ENCODE measurements at places on chromosomes 4 and X. TPM values are rescaled to one million over a fixed set of nuclear protein-coding genes. Genes with fewer than 3 reads are reported as not detected.

The CT45A3 gene
- not detected for total RNA-seq

The FAM184B gene
- not detected for total RNA-seq

DNA sequence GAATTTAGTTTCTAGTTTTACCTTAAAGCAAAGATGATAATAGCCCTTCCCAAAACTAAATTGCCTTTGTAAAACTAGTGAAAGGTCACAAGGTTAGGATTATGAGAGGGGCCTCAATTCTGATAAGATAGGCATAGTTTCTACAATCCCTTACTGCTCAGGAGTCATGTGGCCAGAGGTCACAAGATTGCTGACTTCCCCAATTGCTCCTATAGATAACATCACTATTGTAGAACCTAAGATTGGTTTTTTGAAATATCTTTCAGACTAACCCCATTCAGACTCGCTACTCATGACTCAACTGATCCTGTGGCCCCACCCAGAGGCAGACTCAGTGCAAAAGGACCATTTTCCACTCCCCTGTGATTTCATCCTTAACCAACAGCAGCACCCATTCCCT, 70.3 kb downstream of the SCD5 start:
- DNase-seq: no peak

DNA sequence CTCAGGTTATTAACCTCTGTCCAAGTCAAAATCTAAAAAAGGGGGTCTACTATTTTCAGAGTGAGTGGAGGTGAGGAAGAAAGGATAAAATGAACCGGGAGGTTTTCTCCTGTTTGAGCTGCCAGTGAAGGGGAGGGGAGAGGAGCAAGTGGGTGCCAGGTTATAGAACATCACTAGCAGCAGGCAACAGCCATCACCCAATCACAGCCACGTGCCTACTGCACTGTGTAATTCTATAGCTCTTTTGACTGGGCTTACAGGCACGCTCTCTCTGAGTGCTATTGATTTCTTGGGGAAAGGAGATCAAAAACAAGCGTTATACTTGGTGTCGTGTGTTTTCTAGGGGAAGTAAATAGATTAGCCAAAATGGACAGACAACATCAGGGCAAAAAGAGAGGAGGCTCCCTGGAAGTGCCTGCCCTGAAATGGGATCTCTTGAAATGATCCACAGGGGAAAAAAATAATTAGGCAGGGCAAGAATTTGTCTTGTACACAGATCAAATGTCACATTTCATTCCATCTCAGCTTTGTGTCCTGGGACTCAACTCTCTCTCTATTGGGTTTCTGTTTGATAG, 300.5 kb upstream of the LCORL start:
- no peak for DNase-seq

GRCh38 chr4:126750723-126751122, 882.0 kb upstream of the INTU start:
- no peak for DNase-seq

DNA sequence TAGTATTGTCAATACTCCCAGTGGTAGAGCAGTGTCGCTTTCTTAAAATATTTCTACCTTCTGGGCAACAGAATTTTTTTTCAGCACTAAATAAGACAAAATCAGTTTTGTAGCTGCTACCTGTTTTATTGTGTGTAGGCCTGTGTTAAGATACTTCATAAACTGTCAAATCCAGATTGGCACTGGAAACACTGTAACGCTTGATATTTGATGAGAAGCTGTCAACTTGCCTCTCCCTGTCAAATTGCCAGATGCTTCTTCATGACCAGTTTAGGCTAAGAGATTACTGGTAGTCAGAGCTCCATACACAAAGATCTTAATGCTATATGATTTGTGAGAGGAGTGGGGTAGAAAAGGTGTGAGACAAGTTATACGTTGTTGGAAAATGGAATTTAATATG, 17.3 kb downstream of the TRAM1L1 start:
- no peak for DNase-seq

- DNase-seq: no peak
These were observed 11.3 kb upstream of the PLAC1 start for GRCh38 chrX:134669378-134670098.

DNA sequence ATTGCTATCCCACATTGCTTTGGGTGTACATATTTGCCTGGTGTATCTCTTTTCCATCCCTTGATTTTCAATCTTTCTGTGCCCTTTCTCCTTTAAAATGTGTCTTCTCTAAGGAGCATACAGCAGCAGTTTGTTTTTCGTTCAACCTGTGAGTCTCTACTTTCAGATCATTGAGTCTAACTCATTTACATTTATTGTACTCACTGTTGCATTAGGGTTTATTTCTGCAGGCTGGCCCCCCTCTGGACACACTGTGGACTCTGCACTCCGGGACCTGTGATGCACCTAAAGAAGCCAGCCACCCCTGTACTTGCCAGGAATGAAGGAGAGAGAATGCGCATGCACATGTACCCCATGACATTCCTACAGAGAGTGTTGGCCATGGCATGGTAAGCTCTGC, 93.0 kb downstream of the FAM53A start:
- DNase-seq: no peak

DNA sequence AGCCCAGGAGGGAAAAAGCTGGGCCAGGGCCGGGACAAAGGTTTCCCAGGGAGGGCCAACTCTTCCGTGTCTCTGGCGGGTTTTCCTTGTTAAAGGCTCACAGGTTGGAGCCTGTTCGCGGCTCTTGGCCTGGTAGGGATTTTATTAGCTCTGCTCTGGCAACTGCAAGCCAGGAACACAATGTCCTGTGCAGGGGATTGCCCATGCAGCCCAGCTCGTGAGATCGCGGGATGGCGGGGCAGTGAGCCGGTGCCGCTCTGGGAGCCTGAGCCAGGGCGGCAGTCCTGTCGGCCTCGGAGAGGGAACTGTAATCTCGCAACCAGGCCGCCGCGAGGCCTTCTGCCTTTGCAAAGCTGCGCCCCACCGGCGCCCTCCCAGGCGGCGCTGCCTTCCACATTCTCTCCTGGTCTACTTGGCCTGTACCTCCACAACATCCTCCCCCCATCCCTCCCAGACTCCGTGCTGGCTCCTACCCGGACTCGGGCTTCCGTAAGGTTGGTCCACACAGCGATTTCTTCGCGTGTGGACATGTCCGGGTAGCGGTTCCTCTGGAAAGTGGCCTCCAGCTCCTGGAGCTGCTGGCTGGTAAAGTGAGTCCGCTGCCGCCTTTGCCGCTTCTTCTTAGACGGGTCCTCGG, 2.1 kb downstream of the PITX2 start:
- no peak for DNase-seq
